ENCODE measurements at places on chromosomes 2 and 18.

DNA sequence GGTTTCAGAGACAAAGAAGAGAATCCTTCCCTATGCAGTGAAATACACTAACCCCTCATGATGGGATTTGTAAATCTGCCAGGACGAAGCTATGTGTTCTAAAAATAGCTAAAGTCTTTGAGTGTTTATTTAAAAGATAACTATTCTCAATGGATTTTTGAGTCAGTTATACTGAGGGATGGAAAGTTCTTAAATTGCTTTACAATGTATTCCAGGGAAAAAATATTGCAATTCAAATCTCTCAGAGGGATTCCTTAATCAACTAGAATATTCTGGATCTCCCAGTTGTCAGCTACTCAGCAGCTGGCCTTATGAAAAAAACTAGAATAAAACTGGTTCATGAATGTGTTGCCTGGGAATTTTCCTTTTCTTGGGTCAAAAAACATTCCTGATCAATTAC lies 312.4 kb downstream of the PLCL1 start:
- DNase-seq, result no peak

- DNase-seq, result no peak
Measured at GRCh38 chr2:230924470-230925341, at the start of gene GPR55. Gene GPR55 (minus strand): TSS chr2:230925242. CDS start chr2:230910962, 14,280 bp downstream.

DNA sequence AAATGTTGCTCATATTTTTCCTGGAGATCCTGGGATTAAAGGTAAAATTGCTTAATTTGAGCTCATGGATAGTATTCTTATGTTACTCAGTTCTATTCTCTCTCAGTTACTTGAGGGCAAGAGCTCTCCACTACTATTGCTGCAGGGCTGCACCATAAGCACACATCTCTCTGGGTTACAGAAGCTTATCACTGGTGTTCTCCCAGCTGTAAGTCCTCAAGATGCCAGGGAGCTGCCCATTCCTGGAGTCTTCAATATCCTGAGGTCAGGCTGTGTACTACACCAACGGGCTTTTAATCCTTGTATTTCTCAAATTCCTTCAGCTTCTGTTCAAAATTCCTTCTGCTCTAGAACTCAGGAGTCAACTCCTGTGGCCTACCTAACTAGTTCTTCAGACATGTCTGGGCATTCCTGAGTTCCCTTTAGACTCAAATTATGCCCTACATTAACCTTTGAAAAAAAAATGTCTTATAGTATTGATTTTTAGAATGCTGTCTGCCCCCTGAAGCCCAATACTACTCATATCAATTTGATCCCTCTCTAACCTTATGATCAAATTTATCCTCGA lies 17.7 kb upstream of the COBLL1 start:
- no peak for DNase-seq

DNA sequence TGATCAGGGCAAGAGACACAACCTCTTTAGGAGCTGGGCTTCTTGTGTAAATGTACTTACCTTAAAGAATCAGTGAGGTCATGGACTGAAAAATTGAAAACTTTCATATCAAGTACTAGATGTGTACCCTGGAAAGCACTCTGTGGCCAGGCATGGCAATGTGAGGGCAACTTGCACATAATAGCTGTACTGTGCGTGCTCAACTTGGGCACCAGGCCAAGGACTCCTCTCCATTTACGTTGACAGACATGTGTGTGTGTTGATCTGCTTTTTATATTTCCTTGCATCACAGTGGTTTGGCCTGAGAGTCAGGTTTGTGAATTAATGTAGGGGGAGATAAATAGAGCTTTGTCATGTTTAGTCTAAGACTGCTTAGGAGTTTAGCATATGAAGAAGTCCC lies 669.5 kb upstream of the REG3G start:
- DNase-seq, result no peak

- no peak for DNase-seq
Measured at GRCh38 chr2:163347982-163348856, 387.6 kb downstream of the FIGN start.
